Activated CD8-positive, alpha-beta memory T cell treated with anti-CD3 and anti-CD28 coated beads for 4 hours (primary cell): ENCODE measurements at places on chromosomes 7 and 10.

- DNase-seq: no peak
These were observed 8.5 kb downstream of the ARL4A start for GRCh38 chr7:12695965-12696364.

- DNase-seq: no peak
These were observed 715.2 kb downstream of the SUGCT start for GRCh38 chr7:40850017-40850416.

- DNase-seq: no peak
These were observed 1.7 kb upstream of the EMX2 start for GRCh38 chr10:117540640-117541404.

DNA sequence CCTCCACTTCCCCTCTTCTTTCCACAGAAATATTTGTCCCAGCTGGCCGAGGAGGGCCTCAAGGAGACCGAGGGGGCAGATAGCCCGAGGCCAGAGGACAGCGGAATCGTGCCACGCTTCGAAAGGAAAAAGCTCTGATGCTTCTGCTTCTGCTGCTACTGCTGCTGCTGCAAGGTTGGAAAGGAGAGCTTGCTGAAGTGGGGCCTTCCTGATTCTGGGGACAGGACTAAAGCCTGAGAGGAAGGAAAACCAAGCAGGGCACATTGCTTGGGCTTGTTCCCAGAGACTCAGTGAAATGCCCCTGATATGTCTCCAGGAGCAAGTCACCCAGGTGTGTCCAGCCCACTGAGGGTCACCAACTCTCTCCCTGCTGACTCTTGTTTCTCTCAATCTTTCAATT lies 35.9 kb upstream of the PDCD4 start:
- no peak for DNase-seq

DNA sequence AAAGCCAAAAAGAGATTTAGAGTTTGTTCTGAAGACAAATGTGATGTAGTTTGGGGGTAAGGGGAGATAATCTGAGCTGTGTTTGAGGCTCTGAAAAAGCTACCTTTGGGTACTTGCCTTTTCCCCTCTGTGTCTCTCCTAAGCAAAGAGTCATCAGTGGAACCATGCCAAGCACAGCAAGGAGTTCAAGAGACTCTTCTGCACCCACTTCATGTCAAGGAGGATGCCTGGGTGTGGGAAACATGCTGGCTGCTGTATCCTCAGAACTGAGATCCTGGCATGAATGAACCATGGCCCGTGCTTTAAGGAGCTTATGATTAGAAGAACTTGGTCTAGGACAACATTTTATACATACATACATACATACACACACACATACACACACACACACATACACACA lies 142.9 kb downstream of the NOC3L start:
- no peak for DNase-seq

DNA sequence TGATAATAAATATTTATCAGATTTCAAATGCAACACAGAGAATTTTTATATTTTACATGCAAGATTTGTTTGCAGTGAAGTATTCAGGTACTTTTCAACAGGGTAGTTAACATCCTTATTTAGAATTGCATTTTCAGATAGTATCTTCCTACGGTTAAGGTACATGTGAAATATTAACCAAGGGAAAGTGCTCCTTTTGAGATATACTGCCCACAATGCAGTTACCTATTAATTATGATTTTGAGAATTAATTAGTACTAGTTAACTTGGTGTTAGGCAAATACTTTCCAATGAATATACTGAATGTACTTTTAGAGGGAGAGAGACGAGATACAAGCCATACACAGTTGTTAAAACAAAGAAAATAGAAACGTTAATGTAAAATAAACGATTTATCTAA lies 206.2 kb upstream of the YAE1 start:
- DNase-seq: no peak

DNA sequence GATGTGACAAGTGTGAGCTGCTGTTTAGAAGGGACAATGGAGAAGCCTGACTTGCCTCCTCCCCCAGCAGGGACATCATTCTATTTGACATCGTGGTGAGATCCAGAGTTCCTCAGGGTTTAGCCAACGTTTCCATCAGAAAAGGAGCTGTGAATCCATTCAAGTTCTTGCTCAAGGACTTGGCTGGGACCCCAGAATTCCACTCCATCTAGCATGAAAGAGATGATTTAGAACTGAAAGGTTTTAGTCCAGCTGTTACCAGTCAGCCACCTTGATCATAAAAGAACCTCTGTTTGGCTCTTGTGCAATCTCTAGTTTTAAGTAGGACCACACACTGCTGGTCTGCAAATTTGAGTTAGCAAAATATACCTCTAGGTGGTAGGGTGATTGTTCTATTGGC lies 337.6 kb downstream of the FRMD4A start:
- no peak for DNase-seq

- no peak for DNase-seq
These were observed 3.0 kb upstream of the NDST2 start for GRCh38 chr10:73814276-73814895.

DNA sequence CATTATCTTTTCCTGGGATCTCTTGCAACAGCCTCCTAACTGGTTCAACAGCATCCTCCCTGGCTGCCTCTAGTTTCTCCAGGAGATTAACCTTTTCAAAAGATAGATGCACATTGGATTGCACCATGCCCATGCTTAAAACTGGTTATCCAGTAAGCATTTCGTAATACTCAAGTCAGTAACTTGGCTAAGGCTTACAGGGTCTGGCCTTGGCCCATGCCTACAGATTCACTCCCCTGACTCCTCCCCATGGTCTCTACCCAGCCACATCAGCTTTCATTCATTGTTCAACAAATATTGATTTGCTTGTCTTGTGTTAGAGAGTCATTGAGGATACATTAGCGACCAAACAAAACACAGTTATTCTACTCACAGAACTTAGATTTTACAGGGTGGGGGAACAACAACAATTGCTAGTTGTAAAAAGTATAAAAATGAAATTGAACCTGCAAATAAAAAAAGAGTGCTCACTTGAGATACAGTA lies 1.8 kb upstream of the KIF20B start:
- DNase-seq: no peak

GRCh38 chr10:120183546-120183945 lies 273.5 kb upstream of the PLPP4 start:
- no peak for DNase-seq

GRCh38 chr7:121054925-121055324 lies 66.4 kb downstream of the CPED1 start:
- no peak for DNase-seq

GRCh38 chr7:26298472-26299058 lies 6.9 kb downstream of the SNX10 start:
- no peak for DNase-seq

DNA sequence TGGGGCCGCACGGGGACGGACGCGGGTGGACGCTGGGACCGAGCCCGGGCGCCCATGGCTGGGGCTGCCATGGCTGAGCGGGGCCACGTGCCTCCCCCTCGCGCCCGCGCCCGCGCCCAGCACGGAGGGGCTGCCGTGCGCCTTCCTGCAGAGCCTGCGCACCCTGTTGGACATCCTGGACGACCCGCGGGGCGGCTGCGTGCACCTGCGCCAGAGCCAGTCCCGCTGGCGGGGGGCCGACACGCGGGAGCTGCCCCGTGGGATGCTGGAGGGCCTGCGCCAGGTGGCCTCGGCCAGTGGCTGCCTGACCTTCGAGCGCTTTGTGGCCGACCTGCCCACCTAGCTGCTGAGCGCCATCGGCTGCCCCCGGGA lies 72.5 kb upstream of the KCTD7 start:
- DNase-seq: no peak

GRCh38 chr10:4596951-4597350 lies 229.1 kb upstream of the AKR1E2 start:
- DNase-seq: no peak

GRCh38 chr7:46153951-46154787 lies 233.1 kb upstream of the IGFBP3 start:
- no peak for DNase-seq

DNA sequence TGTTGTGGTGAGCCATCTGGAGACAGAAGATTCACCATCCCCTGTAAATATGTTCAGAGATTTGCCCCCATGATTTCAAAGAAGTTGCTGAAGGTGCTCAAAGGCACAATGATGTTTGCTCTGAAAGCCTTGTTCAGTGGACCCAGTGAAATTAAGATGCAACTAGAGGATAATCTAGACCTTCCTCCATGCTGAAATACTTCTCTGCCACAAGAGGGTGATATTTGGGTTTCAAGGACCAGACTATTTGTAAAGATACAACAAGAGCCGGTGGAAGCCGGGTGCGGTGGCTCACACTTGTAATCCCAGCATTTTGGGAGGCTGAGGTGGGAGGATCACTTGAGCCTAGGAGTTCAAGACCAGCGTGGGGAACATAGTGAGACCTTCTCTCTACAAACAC lies 13.5 kb upstream of the MSRB2 start:
- DNase-seq: no peak

DNA sequence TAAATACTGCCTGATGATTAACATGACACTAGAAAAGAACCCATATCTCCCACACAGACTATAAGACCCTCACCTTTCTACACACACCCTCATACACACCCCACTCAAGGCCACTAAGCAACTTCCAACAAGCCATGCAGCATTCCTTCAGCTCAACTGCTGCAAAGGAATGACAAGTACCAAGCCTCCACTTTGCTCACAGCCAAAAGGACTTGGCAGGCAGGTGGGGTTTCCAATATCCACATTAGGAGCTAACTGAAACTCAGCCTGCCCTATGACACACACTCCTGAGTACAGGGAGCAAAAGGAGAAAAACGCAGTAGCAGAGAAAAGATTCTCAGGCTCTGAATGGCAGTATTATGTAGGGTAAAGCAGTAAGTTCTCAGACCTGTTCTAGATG lies 13.4 kb downstream of the USP54 start:
- DNase-seq: no peak

DNA sequence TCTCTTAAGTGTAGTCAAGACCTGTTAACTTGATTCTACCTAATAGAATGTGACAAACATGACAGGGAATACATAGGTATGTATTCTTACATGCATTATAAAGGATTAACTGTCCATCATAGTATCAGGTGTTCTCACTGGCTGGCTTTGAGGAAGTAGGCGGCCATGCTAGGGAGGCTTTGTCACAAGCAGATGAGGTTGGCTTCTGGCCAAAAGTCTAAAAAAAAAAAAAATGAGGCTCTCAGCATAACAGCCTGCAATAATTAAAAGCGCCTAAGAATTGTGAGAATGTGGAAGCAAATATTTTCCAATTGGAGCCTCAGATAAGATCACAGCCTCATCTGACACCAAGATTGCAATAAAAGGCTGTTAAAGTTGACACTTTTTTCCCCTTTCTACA lies 1256.8 kb upstream of the SORCS1 start:
- no peak for DNase-seq
